ENCODE measurements at places on chromosomes 7 and 10. TPM values are rescaled to one million over a fixed set of nuclear protein-coding genes. Genes with fewer than 3 reads are reported as not detected.

Gene NUTM2A
- 4.3 TPM for total RNA-seq

- DNase-seq: no peak
These were observed 24.8 kb downstream of the DUSP5 start for GRCh38 chr10:110522365-110522988.

- DNase-seq: no peak
These were observed 485.7 kb downstream of the PTPRN2 start for GRCh38 chr7:158101821-158102450.

- DNase-seq: no peak
These were observed 76.2 kb downstream of the PLCE1 start for GRCh38 chr10:94069884-94070283.

DNA sequence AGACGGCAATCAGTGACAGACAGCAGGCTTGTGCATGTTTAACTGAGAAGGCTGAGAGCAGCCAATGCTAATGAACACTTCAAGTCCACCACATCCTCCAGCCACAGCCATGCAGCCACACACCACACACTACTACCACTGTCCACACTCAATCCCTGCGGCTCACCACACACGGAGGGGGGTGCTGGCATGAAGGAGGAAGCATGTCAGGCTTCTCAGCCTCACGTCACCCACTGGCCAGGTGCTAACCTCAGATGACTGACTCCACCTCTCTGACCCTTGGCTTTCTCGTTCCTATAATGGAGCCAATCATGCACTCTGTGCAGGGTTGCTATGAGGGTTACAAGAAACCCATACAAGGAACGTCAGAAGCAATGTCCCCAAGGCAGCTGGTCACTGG lies 165.4 kb upstream of the RNF32 start:
- no peak for DNase-seq

DNA sequence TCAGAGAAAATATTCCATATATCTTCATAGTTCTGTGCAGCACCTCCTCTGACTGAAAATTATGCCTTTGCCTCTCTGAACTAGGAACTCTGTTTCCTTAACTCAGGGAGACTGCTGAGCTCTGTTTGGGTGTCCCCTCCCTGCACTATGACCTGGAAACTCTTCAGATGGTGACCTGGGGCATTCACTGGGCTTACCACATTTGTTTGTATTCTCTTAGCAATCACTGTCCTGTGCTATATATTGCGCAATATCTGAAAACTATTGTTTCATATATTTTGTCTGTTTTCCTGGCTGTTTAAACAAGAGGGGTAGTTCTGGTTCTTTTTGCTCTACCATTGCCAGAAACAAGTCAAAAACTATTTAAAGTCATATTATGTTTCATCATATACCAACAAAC lies 181.8 kb upstream of the KIAA1217 start:
- DNase-seq: no peak

Gene MMRN2
- total RNA-seq: 1.6 TPM

DNA sequence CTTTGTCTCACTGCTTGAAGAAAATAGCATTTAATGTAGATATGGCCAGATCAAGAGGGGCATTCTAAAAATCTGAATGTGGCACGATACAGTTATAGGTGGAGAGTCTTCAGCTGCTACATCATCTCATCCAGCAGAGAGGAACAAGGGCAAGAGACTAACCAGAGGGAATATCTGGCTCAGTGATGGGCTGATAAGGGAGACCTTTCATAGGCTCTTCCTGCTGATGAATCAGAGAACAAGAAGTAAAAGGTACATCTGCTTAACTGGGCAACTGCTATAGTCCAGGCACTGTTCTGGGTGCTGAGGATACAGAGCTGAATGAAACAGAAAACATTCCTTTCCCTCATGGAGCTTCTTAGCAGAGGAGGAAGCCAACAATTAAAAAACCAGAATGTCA lies 37.9 kb downstream of the PIP4K2A start:
- no peak for DNase-seq

Gene LBX1
- total RNA-seq: not detected

DNA sequence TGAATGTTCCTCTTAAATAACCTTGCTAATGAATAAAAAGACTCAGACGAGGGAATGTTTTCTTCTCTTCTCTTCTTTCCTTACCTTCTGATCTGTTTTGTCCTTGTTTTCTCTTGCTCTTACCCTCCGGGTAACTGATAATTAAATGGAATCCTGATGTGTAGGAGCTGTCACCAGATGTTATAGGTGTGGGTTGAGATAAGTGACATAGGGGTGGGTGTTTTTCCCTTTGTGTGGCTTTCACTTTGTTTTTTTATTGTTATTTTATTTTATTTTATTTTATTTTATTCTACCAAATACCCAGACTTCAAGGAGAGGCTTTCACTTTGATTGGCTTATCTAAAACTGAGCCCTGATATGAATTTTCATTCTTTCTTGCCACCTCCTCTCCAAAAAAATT lies 25.5 kb downstream of the ANLN start:
- DNase-seq: no peak

Gene PKD2L1
- 0.38 TPM for total RNA-seq

DNA sequence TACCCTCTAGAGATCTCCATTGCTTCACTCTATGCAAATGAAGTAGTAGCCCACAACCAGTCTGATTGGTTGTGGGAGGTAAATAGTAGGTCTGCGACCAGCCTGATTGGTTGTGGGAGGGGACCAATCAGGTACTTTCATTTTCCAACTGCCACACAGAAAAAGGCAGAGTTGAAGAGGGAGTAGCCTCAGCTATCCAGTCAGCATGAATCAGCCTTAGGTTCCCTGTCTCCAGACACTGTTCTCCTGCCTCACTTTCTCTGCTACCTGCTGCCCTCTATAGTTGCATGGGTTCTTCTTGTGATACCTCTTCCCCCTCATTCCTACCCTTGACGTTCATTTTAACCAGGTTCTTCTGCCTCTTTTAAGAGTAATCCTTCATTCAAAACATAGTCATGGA lies 114.5 kb upstream of the LYZL1 start:
- no peak for DNase-seq

Gene PFKFB3
- total RNA-seq: 63.9 TPM

GRCh38 chr10:117775526-117775925 lies 233.0 kb downstream of the EMX2 start:
- DNase-seq: no peak

- DNase-seq: no peak
These were observed 503.8 kb downstream of the TCERG1L start for GRCh38 chr10:130807721-130808120.

DNA sequence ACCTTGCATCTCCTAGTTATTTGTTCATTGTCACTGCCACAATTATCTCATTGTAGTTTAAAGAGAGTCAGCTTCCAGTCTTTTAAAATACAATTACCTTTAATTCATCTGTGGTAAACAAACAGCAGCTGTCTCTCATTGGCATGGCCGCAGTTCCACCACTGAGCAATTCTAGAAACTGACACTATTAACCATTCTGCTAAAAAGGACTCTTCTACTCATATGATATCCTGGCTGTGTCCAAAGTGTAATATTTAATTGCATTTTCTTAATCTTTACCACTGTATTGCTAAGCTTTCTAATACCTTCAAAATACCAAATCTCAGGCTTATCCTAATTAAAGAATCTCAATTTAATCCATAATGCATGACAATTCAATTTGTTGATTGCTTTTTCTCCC lies 639.0 kb downstream of the AUTS2 start:
- DNase-seq: no peak

Gene NUDCD3
- 89.0 TPM for total RNA-seq

DNA sequence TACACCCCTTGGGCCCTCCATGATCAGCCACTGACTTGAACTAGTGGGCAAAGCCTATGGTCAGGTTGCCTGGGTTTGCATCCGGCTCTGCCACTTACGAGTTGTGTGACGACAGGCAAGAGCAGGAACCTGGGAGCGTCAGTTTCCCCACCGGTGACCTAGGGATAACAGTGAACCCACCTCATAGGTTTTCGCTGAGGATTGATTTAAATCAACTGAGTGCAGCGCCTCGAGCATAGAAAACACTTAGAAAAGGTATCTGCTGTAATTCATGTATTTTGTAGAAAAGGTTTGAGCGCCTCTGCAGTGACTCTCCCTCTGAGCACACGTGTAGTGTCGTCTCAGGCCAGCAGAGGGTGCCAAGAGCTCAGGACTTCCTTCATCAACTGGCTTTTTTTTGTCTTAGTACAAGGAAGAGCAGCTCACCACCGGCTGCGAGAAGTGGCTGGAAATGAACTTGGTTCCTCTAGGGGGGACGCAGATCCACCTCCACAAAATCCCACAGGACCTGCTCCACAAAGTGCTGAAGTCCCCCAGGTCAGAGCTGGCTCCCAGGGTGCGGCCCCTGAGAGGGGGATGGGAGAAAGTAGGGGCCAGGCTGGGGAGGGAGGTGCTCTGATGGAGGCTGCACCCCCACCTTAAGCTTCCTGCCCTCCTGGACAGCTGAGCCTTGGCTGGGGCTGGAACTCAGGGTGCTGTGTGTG lies 27.7 kb downstream of the BTBD16 start:
- peak; percentile 58 for DNase-seq

GRCh38 chr10:8069108-8069507 lies 14.6 kb downstream of the GATA3 start:
- DNase-seq: no peak
